H9 (cell line): ENCODE measurements at places on chromosomes 5 and 9.

- DNase-seq, result peak; percentile 70
Observed at GRCh38 chr5:1167728-1168709, 33.4 kb upstream of the SLC6A19 start.

- DNase-seq, result no peak
Observed at GRCh38 chr9:14063756-14064155, 250.2 kb downstream of the NFIB start.

DNA sequence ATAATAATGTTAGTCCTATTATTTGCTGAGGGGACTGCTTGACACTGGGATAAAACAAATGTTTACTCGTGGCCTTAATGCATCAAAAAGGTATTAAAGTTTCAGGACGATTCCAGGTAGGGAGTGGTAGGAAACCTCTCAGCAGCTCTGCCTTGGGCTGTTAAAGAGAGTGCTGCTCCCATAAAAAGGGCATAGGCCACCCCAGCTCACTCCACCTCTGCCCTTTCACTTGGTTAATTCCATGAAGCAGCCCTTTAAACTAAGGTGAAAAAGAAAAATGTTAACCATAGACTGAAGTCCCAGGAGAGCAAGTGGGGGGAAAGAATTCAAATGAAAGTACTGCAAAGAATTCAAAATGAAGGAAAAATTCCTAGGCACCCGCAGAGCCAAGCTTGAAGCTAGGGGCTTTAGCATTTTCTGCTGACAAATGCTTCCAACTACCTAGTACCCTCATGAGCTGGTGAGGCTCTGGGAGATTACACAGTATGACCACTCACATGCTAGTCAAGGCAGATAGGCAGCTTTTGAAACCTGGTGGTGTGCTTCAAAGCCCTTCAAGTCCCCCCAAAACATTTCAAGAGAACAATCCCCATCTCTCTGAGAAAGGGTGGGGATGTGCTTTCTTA, 8.5 kb downstream of the KLF9 start:
- no peak for DNase-seq

DNA sequence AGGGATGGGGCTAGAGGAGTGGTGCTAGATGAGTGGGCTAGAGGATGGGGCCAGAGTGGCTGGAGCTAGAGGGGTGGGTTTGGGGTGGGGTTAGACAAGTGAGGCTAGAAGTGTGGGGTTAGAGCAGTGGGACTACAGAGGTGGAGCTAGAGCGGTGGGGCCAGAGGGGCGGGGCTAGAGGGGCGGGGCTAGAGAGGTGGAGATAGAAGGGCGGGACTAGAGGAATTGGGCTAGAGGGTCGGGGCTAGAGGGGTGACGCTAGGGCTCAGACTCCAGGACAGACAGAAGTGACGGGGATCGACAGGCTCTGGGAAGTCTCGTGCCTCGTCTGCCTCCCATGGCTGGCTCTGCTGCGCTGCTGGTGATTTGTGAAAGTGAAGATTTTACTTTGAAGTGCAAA, 31.0 kb upstream of the TENT4A start:
- peak; percentile 65 for DNase-seq

GRCh38 chr9:12777121-12778022, 2.6 kb downstream of the LURAP1L start:
- DNase-seq, result no peak

DNA sequence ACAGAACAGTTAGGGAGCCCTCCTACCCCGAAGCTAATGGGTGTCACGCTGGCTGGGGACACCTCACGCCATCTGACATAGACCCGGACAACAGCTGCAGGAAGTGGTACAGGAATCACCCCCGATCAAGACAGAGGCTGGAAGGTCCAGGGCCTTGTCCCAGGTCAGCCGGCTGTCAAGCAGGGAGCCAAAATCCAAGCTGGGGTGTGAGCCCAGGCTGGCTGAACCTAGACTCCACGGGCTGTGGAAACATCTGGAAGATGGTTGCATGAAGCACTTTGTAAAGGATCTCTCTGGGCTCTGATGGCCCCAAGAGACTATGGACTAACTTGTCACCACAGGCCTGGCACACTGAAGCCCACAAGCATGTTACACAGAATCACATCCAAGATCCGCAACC, 68.9 kb upstream of the STXBP1 start:
- no peak for DNase-seq

GRCh38 chr5:92922231-92922967, 658.6 kb downstream of the NR2F1-AS1 start:
- no peak for DNase-seq

DNA sequence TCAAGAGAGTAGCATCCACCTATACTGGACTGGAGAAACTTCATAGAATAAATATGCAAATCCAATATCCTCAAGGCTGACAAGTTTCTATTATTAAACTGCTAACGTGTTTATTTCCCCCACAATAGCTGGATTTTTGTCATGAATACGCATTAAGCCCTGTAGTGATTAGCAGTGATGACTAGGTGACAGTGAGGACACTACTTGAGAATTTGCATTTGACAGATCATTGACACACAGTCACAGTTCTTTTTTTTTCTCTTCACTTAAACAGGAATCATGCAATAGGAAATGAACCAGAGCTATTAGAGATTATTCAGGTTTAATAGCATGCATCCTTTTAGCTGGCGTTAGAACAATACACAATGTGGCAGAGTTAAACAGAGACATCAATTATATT, 35.3 kb downstream of the MPDZ start:
- DNase-seq, result no peak

GRCh38 chr9:124293718-124294506, 36.2 kb downstream of the NEK6 start:
- DNase-seq, result no peak

DNA sequence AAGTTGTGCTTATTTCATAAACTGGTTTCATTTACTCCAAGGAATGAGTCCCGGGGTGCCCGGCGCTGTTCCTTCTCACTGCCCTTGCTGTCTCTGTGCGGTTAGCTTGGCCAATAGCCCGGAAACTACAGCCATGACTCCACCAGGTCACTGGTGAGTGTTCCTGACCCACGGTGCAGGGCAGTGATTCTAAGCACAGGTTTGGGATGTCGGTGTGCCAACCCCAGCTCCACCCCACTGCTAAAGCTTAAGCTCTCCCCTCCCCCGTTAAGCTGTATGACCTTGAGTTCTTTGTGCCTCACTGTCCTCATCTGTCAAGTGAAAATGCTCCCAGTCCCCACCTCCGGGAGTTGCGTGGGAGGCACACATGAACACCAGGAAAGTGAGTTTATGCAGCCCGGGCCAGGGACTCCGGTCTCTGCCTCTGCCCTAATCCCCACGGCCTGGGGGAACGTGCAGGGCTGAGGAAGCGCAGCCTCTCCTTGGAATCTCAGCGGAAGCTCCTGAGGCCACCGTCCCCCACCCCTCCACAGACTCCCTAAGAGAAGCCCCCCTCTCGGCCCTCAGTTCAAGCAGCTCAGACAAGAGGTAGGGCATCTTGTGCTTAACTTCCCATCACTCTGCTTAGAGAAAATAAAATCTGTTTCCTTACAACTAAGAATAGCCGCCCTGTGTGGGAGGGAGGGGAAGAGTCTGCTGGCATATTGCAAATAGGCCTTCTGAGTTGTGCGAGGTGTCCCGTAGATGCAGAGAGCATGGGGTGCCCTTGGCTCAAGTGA, 92.0 kb upstream of the RAI14 start:
- DNase-seq, result no peak

GRCh38 chr5:57207681-57208080, 33.8 kb downstream of the GPBP1 start:
- DNase-seq, result no peak

- DNase-seq, result no peak
Observed at GRCh38 chr9:71662082-71662481, 106.2 kb downstream of the CEMIP2 start.

DNA sequence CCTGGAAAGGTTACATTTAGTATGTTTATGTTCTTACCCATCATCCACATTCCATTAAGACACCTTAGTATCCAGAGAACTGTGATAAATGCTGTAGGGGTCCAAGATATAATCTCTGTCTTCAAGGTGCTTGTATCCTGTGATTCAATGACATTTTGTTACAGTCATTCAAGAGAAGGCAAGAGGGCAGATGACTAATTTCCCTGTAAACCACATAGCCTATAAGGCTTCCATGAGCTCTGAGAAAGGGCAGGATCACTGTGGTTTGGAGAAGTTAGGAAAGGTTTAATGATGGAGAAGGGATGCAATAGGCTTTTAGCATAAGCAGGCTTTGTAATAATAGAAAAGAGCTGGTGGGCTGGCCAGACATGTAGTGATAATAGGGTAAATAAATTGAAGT, 40.0 kb downstream of the PAPPA start:
- DNase-seq, result no peak

- DNase-seq, result no peak
Observed at GRCh38 chr5:133950821-133951612, 17.4 kb downstream of the C5orf15 start.

DNA sequence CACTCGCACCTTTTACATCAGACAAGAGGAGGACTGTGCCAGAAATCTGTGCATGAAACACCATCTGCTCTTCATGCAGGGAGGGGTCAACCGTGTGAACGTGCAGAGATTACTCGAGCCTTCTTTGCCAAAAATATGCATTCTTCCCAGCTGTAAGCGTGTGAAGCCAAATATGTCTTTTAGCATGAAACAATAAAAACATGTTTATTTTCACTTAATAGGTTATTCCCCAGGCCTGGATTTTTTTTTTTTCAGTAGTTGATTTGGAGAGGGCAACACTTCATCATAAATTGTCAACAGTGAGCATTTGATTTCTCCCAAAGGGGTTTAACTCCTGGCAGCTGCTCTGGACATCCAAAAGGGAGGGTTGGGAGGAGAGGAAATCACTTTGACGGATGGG, 23.8 kb downstream of the PLAC8L1 start:
- no peak for DNase-seq

DNA sequence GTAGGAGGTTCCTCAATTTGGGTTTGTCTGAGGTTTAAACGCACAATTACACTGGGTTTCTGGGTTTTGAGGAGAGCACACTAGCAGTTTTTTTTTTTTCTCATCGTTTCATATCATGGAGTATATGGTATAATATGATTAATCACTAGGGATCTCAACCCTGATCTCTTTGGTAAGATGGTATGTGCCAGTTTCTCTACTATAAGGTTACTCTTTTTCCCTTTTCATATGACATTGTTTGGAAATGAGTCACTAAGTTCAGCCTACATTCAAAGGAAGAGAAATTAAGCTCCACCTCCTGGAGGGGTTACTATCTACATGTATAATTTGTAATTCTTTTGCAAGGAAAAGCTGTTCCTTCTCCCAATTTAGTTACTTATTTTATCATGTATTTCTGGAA, 35.2 kb downstream of the MTRR start:
- no peak for DNase-seq
